ENCODE measurements at places on chromosomes 11 and 22.
A peak's percentile ranks its signal among the peaks of the same experiment; 100 is the strongest.

DNA sequence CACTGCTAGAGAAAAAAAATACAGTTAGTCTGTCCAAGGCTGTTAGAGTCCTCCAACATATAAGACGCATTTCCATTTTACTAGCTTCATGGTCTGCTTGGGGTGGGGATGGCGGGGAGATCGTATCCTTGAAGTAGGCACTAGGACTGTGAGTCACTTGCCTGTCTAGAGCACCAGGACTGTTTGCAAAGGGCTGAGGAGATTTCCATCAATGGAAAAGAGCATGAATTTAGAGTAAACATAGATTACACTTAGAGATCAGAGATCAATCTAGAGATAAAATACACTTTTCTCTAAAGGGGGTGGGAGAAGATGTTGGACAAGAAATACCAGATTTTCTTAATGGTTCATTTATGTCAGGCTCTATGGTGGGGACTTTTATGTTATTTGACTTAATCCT lies 1.7 kb upstream of the MS4A7 start:
- H3K27ac ChIP-seq: no peak overlapping the region
- no peak for DNase-seq
- no peaks in the 10 kb centered on the region for H3K27me3 ChIP-seq
- H3K4me3 ChIP-seq: no peak overlapping the region
- no peaks in the 10 kb centered on the region for H3K4me1 ChIP-seq
- no peaks in the 10 kb centered on the region for H3K36me3 ChIP-seq

DNA sequence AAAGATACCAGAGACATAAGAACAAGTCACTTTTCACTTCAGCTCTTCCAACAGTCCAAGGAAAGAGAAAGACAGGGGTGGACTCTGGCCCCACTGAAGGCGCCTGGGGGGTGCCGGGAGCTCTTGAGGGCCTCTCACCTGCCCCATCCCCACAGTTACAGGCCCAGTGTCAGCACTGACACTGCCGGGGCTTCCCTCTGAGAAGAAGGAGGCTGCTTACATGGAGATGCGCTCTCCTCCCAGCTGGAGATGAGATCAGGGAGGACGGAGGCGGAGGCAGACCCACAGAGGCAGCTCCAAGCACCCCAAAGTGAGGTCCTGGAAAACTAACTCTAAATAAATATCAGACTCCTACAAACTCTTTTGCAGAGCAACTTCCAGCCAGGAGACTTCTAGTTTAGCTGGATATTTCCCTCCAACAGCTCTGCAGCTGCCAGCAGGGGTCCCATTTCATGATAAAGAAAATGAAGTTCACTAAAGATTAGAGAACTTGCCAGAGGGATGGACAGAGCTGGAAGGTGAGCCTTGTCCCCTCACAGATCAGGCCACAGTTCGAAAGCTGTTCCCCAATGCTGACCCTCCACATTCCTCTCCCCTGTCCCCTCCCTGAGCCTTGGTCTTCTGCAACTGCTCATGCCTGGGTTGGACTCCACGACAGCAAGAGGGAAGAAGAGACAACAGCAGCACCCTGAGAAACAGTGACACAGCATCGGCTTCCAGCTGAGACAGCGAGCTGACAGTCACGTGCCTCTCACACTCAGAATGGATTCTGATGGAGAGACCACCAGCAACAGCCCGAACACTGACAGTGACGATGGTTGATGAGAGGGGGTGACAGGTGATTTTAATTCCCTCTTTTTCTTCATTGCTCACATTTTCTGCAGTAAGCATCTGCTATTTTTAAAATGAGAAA lies 5.8 kb downstream of the CARS1 start:
- H3K27me3 ChIP-seq: no peaks in the 10 kb centered on the region
- H3K27ac ChIP-seq: no peak overlapping the region
- H3K4me3 ChIP-seq: no peak overlapping the region
- DNase-seq: no peak
- peaks cover 50% of the 10 kb centered on the region for H3K4me1 ChIP-seq

DNA sequence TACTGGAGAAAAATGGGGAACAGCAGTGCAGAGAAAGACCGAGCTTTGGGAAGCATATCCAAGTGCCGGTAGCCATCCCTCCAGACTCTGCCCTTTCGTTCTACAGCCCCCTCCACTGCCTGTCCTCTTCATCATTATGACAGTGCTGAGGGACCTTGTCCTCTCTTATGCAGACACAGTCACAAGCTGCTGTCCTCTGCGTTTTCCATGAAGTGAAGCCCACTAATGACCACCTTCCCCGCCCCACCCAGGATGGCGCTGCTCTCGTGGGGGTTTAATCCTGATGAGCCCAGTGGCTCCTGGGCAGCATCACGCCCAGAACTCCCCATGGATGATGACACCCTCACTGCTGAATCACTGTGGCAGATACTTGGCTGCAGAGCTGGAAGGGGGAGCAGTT lies 157.7 kb downstream of the PKNOX2 start:
- no peaks in the 10 kb centered on the region for H3K36me3 ChIP-seq
- H3K4me3 ChIP-seq: no peak overlapping the region
- no peaks in the 10 kb centered on the region for H3K4me1 ChIP-seq
- no peak for DNase-seq
- no peaks in the 10 kb centered on the region for H3K27me3 ChIP-seq
- no peak overlapping the region for H3K27ac ChIP-seq

GRCh38 chr11:59187587-59187986 lies 15.7 kb downstream of the DTX4 start:
- H3K27ac ChIP-seq: no peak overlapping the region
- H3K36me3 ChIP-seq: peaks cover 8% of the 10 kb centered on the region
- H3K4me1 ChIP-seq: peaks cover 32% of the 10 kb centered on the region

DNA sequence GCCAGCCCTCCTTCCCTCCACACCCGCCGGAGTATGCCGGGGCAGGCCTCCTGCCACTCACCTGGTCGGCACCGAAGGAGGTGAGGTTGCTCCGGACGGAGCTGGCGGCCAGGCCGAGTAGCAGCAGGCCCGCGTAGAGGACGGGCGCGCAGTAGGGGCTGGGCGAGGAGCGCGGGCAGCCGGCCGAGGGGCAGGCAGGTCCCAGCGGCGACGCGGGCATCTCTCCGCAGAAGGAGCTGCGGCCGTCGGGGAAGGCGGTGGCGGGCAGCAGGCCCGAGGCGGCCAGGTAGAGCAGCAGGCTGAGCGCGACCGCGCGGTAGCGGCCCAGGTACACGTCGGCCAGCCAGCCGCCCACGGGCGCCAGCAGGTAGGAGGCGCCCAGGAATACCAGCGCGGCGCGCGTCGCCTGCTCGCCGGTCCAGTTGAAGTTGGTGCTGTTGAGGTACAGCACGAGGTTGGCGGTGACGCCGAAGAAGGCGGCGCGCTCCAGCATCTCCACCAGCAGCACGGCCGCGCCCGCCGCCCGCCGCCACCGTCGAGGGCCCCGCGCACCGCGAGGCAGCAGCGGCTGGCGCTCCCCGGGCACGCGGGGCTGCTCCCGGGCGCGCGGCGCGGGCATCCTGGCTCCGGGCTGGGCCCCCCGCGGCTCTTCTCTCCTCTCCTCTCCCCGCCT lies 907 bp downstream of the SLC15A3 start:
- H3K27me3 ChIP-seq: no peaks in the 10 kb centered on the region
- no peak overlapping the region for H3K27ac ChIP-seq
- H3K4me3 ChIP-seq: peak overlapping the region; percentile 49
- no peaks in the 10 kb centered on the region for H3K36me3 ChIP-seq
- DNase-seq: peak; percentile 59

DNA sequence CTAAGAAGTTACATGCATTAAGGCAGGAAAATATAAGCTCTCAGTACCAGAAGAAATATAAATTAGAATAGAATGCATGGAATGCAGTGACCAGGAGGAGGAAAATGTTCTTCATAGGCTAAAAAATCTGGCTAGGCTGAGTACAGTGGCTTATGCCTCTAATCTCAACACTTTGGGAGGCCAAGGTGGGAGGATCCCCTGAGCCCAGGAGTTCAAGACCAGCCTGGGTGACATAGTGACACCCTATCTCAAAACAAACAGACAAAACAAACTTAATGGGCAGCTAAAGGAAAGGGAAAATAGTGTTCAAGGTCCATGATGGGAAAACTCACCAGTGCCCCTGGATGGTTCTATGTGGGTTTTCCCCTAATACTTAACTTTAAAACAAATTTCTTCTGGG lies 78.3 kb upstream of the RASSF10 start:
- no peak for DNase-seq
- no peak overlapping the region for H3K4me3 ChIP-seq
- no peaks in the 10 kb centered on the region for H3K4me1 ChIP-seq
- H3K27ac ChIP-seq: no peak overlapping the region
- H3K36me3 ChIP-seq: peaks cover 17% of the 10 kb centered on the region

DNA sequence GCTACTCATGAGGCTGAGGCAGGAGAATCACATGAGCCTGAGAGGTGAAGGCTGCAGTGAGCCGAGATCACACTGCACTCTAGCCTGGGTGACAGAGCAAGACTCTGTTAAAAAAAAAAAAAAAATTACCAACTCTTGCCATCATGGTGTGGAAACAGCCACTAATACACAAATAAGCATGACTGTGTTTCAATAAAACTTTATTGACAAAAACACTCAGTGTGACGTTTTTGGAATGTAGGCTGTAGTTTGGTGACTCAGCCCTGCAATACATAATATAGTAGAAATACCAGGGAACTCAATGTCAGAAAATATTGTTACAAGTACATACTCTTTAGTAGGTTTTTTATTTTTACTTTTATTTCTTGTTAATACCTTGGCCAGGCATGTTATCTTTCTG lies 207.1 kb downstream of the CASP12 start:
- no peaks in the 10 kb centered on the region for H3K4me1 ChIP-seq
- H3K27me3 ChIP-seq: no peaks in the 10 kb centered on the region
- H3K4me3 ChIP-seq: no peak overlapping the region
- no peak for DNase-seq

DNA sequence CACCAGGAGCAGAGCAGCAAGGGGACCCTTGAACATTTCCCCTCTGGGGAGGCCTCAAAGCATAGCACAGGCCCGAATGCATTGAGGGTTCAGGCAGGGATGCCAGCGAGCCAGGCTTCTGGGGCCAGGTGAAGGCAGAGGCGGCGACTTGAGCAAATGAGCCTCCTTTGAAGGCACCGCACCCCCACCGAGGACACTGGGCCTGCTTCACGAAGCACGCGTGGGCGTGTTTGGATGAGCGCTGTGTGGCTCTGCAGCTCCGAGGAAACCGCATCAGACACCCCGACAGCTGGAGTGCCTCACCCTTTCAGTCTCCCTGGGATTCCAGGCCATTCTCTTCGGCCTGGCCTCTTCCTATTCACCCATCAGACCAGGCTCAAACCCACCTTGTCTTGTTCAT lies 301.8 kb downstream of the NTM start:
- peak; percentile 45 for DNase-seq
- H3K4me3 ChIP-seq: no peak overlapping the region
- H3K36me3 ChIP-seq: no peaks in the 10 kb centered on the region
- peaks cover 6% of the 10 kb centered on the region for H3K4me1 ChIP-seq

DNA sequence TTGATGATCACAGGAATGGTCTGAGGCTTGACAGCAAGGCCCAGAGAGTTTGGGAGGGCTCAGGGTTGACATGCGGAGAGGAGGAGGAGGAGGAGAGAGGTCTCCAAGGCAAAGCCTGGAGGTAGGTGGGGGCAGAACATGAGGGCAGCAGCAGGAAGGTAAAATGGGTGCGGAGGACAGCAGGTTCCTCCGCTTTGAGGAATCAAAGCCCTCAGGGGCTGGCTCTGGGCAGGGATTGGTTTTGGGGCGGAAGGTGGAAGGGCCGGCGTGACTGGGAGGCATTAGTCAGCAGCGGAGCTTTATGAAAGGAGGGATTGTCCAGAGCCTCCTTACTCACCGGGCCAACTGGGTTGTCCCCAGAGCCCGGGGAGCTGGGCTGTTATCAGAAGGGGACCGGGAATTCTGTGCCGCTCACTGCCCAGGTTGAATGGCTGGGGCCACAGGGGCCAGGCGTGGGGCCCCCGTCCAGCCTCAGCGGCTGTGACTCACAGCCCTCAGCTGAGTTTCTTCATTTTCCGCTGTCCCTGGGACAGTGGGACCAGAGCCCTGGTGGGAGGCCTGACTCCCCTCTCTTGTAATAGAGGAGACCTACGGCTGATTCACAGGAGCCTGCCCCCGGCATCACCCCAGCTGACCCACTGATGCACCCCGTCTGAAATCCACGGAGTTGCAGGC lies 36.2 kb downstream of the LIF start:
- H3K27me3 ChIP-seq: no peaks in the 10 kb centered on the region
- no peak overlapping the region for H3K4me3 ChIP-seq

DNA sequence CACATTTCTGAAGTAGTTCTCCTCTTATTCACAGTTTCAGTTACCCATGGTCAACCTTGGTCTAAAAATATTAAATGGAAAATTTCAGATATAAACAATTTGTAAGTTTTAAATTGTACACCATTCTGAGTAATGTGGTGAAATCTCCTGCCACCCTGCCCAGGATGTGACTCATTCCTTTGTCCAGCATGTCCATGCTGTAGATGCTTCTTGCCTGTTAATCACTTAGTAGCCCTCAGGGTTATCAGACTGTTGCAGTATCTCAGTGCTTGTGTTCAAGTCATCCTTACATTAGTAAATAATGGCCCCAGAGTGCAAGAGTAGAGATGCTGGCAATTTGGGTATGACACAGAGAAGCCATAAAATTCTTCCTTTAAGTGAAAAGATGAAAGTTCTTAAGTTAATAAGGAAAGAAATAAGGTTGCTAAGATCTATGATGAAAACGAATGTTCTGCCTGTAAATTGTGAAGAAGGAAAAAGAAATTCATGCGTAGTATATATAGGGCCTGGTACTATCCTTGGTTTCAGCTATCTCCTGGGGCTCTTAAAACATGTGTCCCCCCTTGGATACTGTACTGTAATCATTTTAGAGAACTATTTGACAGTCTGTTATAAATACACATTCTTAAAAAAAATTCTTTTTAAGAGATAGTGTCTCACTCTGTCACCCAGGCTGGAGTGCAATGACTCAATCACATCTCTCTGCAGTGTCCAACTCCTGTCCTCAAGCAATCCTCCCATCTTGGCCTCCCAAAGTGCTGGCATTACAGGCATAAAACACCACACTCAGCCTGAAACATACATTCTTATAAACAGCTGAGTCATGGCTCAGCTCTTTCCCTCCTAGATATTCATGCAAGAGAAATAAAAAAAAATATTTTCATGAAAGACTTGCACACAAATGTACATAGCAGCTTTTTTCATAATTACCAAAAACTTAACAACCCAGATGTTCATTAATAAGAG lies 31.3 kb downstream of the MTNR1B start:
- H3K36me3 ChIP-seq: no peaks in the 10 kb centered on the region
- no peak overlapping the region for H3K4me3 ChIP-seq
- no peak for DNase-seq
- H3K27ac ChIP-seq: no peak overlapping the region
- H3K4me1 ChIP-seq: no peaks in the 10 kb centered on the region

DNA sequence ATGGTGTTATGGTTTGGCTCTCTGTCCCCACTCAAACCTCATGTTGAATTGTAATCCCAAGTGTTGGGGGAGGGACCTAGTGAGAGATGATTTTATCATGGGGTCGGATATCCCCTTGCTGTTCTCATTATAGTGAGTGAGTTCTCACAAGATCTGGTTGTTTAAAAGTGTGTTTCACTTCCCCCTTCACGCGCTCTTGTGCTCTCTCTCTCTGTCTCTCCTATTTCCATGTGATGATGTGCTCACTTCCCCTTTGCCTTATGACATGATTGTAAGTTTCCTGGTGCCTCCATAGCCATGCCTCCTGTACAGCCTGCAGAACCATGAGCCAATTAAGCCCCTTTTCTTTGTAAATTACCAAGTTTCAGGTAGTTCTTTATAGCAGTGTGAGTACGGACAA lies 765.1 kb downstream of the KCNA4 start:
- no peaks in the 10 kb centered on the region for H3K4me1 ChIP-seq
- H3K27me3 ChIP-seq: no peaks in the 10 kb centered on the region
- no peak overlapping the region for H3K27ac ChIP-seq
